NCI-H2081 treated with DMSO at 0.1 percent for 48 hours (cell line): ENCODE measurements at places on chromosomes 1 and 21.

GRCh38 chr1:62043154-62043553, 151.5 kb upstream of the L1TD1 start:
- no peak for DNase-seq

DNA sequence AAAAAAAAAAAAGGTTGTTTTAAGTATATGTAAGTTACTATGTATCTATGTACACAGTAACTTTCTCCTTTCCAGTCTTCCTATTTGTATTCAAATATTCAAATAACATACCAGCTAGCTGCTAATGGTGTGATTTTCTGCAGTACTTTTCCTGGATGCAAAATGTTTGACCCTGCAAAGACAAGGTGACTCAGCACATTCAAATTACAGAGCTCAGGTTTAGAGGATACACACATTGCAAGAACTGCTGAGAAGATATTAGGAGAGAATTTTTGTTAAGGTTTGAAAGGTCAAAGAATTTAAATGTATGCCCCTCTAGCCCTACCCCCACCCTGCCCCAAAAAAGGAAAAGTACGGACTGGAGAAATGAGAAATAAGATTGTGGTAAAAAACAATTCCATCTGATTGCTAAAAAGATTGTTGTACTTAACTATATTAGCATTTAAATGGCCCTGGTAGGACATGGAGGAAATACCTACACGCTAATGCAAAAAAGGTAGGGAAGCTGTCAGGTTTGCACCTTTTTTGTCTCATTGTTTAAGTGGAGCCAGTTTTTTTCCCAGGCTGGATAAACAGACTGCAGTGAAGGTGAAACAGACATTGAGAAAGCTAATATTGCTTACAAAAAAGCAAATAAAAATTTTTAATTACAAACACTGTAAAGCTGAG, 45.6 kb downstream of the ZNF281 start:
- DNase-seq = no peak

DNA sequence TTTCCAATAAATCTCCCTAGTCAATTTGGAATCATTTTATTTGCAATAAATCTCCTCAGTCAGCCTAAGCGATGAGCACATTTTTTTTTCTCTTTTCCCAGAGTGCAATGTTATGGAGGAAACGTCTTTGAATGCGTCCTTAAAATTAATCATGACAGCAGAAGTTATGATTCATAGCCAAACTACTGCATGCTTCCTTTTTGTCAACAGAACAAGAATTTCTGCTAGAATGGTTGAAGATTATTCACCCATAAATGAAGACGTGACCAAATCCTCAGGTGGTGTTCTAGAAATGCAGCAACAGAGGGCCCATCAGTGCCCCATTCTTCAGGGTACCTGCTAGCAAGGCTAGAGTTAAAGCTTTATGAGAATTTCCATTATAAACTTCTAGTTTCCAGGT, 407.9 kb upstream of the PKN2 start:
- DNase-seq = no peak

DNA sequence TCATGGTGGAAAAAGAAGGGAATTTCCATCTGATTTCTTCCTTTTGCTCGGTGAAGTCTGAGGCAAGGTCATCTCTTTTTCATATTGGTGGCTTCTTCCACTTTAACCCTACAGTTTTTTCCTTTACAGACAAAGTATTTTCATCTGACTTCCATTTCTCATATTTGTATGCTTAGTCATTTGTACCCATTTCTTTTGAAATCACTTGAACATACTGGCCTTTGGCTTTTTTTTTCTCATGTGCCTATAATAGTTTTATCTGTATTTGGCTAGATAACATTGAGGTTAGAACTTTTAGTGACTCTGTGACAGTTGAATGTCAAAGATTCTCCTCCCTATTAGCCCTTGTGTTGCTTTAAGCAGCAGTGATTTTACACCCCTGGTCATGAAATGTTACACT, 27.7 kb downstream of the IL12RB2 start:
- DNase-seq = no peak

DNA sequence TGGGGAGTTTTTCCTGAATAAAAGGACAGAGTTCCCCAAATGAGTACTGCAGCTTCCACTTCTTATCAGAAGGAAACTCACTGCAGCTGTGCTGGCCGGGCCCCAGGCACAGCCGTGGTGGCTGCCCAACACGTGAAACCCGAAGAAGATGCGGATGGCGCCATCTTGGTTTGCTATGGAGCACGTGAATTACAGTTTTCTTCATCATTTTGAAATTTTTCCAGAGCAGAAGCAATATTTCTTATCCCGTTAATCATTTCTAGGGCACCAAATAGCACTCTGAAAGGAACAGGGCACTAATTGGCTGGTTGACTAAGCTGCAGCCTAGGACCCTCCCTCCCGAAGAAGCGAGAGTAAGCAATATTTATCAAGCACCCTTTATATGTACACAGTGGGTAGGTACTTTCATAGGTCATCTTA, 63.2 kb upstream of the EPS8L3 start:
- DNase-seq = no peak

DNA sequence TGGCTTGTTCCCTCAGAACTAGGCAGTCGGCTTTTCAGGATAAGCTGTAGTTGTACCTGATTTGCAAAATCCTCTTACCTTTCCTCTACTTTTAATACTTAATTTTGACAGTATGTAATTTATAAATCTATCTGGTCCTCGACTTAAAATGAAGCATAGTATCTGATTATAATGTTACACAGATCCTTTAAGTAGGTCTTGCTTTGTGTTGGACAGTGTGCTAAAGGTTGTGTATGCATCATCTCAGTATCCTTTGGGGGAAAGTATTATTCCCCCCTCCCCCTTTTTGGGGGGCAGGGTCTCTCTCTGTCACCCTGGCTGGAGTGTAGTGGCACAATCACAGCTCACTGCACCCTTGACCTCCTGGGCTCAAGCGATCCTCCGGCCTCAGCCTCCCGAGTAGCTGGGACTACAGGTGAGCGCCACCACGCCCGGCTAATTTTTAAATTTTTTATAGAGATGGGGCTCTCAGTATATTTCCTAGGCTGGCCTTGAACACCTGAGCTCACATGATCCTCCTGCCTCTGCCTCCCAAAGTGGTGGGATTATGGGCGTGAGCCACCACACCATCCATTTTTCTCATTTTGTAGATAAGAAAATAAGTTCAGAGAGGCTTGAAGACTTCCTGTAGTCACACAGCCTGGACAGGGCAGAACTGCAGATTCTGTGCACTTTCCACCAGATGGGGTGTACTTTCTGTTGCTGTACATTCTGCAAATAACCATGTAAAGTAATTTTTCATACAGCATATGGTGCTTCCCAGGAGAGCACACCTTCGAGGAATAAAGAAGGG, 791 bp upstream of the STX6 start:
- no peak for DNase-seq

- DNase-seq = no peak
Measured at GRCh38 chr21:45390831-45391742, 13.9 kb upstream of the COL18A1 start.

DNA sequence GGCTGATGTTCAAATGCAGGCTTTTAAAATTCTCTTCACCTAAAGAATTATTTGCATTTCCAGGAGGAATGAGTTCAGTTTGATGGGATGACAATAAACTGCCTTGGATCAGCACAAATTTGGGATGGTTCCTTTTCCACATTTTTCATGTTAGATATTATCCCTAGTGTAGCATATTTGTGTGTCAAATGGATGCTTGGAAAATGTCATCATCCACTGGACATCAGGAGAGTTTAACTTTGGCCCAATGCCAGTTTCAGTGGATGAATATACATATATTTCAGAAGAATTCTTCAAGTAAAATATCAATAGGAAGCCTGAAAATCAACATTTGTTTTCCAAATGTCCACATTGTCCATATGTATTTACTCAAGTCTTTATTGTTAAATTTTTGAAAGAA, 116.5 kb upstream of the COL24A1 start:
- no peak for DNase-seq

GRCh38 chr1:10737651-10738050, 58.8 kb downstream of the CASZ1 start:
- no peak for DNase-seq

DNA sequence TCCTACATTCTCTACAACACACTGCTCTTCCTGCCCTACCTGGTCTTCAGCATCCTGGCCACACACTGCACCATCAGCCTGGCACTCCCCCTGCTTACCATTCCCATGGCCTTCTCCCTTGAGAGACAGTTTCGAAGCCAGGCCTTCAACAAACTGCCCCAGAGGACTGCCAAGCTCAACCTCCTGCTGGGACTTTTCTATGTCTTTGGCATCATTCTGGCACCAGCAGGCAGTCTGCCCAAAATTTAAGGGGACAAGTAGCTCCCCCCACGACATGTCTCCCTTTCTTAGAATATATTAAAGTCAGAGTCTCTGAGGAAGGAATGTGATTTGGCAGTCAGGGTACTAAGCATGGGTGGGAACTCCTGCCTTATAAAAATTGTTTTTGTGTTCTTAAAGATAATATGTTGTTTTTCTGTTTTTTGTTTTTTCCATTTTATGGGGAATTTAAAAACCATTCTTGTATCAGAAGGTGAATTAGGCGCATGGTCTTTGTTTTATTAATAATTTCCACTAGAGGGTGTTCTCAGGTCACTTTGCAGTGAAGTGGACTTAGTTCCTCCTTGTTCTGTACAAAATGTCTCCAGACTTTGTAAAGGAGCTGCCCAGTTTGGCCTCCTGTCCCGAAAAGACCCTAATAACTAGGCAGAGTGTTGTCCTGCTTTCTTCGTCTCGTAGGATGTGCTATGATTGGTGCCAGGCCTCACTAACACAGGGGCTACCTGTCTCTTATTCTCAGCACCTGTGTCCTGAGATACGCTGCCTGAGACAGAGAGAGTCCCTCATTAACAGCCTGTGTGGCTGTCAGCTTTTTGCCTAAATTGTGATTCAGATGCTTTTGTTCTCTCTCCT, 13.1 kb downstream of the UBIAD1 start:
- no peak for DNase-seq

GRCh38 chr1:85578321-85579295, 2.0 kb upstream of the CCN1 start:
- DNase-seq = no peak

GRCh38 chr21:35927262-35927661, 133.1 kb downstream of the SETD4 start:
- no peak for DNase-seq

DNA sequence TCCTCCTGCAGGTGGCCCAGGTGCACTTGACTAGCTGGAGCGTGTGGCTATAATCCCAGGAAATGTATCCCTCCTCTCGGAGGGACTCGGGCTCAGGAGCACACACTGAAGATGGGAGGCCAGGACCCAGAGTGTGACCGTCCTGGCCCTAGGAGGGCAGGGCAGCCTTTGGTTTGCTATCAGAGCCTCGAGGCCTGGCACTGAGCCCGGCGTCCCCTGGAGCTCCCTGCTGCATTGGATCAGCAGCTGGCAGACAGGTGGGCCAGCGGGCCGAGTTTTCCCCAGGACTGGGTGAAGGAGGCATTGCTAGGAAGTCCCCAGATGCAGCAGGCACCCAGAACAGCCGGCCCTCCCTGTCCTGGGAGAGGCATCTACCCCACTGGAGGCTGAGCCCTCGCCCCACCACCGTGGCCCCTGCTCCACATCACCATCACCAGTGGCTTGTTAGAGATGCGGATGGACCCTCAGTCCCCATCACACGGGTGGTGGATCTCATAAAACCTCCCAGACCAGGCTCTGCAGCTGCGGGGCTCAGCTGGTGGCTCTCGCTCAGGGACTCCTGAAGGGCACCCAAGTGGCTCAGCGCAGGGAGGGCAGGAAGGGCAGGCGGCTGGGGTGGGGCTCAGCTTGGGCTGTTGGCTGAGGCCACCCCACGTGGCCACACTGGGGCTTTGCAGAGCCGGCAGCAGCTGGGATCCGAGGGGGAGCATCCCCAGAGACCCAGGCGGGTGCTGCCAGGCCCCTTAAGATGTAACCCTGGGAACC, 32.7 kb upstream of the POFUT2 start:
- no peak for DNase-seq

DNA sequence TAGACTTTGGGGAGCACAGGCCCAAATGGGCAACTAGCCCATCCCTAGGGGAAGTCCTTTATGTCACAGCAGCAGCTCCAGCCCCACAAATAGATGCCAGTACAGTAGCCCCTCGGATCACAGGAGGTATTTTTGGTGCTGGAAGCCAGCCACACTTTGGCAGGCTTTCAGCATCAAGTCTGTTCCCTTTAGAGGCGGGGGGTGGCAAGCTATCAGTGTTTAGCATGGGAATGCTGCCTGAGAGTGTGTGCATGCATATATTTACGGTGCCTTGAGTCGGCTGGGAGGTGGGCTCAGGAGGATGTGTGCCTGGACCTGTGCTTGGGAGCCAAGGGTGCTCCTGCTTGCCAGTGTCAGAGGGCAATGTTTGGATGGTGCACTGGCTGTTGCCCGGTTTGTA, 3.5 kb upstream of the PLXNA2 start:
- no peak for DNase-seq

GRCh38 chr1:157437296-157437695, 115.0 kb downstream of the FCRL5 start:
- DNase-seq = no peak
